ENCODE measurements at places on chromosomes 1 and 21.

GRCh38 chr1:30877205-30877912 is 31.2 kb downstream of the SDC3 start:
- no peak for ATAC-seq

GRCh38 chr21:14620152-14620551 is 74.0 kb upstream of the SAMSN1 start:
- peak; percentile 78 for ATAC-seq

- peak; percentile 49 for ATAC-seq
Measured at GRCh38 chr1:201888282-201889089, at the start of gene SHISA4. TSS of gene SHISA4 (plus strand) at chr1:201888898. CDS start at chr1:201888995, 97 bp downstream.

DNA sequence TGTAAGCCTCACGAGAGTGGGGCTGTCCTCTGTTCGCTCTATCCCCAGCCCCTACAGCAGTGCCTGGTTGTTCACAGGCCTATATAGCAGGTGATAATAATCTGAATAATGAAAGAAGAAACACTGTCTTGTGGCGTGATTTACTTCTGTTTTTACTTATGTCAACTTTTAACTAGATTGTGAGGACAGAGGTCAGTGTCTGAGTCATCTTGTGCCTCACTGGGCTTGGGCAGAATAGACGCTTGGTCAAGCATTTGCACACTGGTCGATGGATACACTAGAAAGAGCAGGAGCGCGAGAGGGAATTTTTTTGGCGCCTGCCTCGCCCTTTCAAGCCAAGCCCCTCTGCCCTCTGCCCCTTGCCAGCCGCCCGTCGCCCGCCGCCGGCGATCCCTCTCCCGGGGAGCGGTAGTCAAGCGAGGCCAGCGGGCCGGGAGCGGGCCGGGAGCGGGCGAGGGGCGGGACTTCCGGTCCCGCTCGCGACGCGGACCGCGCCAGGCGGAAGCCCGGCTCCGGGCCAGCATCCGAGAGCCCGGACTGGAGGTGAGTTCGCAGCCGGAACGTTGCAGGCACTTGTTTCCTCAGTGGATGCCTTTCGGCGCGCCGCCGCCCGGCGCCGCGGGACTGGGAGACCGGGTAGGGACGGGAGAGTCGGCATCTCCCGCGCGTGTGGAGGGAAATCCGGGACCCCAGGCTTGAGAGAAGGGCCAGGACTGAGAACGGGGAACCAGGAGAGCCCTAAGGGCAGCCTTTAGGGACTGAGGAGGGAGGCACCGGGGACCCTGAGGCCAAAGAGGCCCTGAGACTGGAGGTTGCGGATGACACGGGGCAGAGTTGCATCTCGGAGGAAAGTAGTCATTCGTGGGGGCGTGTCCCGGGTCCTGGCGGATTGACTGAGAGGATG is at the start of gene DISP1:
TSS of gene DISP1 (plus strand) at position 504 of the 904 bp plus-strand sequence. CDS start 127,785 bp downstream, outside the sequence.
- ATAC-seq = peak; percentile 94

- ATAC-seq = no peak
Measured at GRCh38 chr1:172350856-172351255, 69.6 kb upstream of the C1orf105 start.

DNA sequence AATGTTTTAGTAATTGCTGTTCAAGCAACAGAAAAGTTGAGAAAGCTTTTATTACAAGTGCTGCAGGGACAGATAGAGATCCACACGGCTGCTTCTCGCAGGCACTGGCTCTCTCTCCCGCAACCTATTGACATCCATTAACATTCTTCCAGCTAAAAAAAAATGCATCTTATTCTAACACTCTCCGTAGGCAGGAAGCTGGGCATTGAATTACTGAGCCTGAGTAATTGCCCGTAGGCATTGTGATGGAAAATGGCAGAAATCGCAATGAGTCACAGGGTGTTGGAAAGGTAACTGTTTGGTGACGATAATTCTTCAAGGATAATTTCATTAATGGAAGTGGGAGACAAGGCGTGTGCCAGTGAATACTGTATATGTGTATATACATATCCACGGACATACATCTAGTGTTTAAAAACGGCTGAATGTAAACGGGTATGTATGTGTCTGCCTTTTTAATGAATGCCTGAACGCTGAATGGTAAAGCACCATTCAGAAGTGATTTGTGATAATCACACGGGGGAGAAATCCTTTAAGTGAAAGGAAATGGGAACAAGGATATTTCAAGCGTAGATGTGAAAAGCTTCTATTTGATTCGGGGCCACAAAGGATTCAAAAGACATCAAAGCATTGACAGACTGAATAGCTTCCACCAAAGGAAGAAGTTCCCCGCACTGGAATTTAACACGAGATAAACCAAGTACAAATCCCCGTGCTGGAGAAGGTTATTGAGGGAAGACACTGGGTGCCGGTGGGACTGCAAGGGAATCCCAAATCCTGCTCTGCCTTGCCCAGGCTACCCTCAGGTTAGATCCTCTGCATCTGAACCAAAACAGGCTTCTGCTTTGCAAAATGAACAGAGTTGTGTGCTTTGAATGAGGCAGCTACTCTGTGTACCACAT is 567.2 kb downstream of the NPHP4 start:
- ATAC-seq = no peak

GRCh38 chr21:17598437-17598836 is 14.3 kb downstream of the BTG3 start:
- peak; percentile 50 for ATAC-seq
